Colonic mucosa (tissue), 4 donors: ENCODE measurements at places on chromosomes 1 and 21. TPM values are rescaled to one million over a fixed set of nuclear protein-coding genes. Genes with fewer than 3 reads are reported as not detected.

- no peak overlapping the region for H3K4me3 ChIP-seq
- no peaks in the 10 kb centered on the region for H3K4me1 ChIP-seq
- no peak for DNase-seq
Measured at GRCh38 chr21:27043377-27043776, 76.5 kb upstream of the ADAMTS5 start.

DNA sequence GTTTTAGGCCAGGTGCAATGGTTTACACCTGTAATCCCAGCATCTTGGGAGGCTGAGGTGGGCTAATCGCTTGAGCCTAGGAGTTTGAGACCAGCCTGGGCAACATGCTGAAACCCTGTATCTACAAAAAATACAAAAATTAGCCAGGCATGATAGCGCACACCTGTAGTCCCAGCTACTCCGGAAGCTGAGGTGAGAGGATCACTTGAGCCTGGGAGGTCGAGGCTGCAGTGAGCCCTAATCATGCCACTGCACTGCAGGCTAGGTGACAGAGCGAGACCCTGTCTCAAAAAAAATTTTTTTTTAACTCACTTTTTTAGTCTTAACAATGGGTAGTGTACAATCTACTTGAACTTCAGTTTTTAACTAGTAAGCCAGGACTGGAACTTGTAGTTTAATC lies 137.5 kb downstream of the HS2ST1 start:
- no peak for DNase-seq
- no peaks in the 10 kb centered on the region for H3K4me1 ChIP-seq
- H3K27me3 ChIP-seq: no peaks in the 10 kb centered on the region
- H3K27ac ChIP-seq: no peak overlapping the region

Gene FUBP1
- total RNA-seq: 118 TPM

DNA sequence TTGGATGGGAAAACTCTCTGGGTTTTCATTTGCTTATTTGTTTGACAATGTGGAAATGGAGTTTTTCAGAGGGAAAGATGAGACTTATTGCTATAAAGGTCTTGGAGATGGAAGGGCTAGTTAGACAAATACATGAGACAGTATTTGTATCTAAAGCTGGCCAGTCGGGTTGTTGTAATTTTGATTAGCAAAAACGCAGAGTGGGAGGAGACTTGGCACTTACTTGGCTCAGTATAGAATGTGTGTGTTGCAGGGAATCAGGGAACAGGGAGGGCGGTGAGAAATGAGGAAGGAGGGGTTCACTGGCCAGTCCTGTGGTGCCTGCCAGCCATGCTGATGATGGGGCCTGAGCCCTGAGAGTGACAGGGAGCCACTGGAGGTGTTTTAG lies 6.0 kb upstream of the FOXE3 start:
- H3K27ac ChIP-seq: no peak overlapping the region
- DNase-seq: no peak
- no peaks in the 10 kb centered on the region for H3K4me1 ChIP-seq
- H3K27me3 ChIP-seq: no peaks in the 10 kb centered on the region

Gene SYT11
- total RNA-seq: 1.2 TPM

- no peaks in the 10 kb centered on the region for H3K27me3 ChIP-seq
- no peak for DNase-seq
- H3K36me3 ChIP-seq: no peaks in the 10 kb centered on the region
- no peak overlapping the region for H3K4me3 ChIP-seq
- H3K27ac ChIP-seq: no peak overlapping the region
Measured at GRCh38 chr1:41282679-41283317, 40.7 kb upstream of the SCMH1 start.

GRCh38 chr1:160171980-160172379 lies 18.4 kb upstream of the CASQ1 start:
- H3K4me3 ChIP-seq: no peak overlapping the region
- no peaks in the 10 kb centered on the region for H3K36me3 ChIP-seq
- no peak for DNase-seq
- no peaks in the 10 kb centered on the region for H3K27me3 ChIP-seq
- no peak overlapping the region for H3K27ac ChIP-seq
